ENCODE measurements at places on chromosomes 13 and 19.

DNA sequence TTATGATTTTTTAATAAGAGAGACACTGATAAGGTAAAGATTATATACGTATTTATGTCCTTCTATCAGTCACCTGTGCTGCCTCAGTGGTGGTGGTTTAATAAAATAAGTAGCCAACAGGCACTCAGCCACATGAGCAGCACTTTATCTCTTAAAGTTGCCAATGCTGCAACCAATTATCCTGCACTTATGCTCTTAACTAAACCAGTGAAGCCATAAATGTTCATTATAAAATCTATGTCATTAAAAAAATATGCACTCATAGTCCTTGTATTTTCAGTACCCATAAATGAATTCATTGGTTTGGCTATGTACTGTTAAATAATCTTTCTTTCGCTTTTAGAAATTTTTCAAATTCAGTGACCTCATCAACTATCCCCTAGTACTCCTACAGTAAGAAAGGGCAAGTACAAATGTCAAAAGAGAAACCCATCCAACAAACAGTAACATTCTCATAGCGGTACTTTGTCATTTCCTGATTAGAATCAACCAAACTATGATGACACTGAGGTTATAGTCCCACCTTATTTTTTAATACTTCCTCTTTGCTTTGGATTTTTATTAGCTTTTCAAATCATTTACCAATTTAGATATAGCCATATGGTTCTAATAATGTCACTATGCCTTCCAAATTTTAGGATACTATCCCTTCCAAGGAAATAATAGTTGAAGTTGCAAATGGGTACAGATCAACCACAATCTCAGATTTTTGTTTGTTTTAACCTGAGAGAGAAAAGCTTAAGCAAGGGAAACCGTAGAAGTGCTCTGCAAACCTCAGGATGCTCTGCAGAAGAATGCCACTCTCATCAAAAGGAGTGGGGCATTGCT is 190.9 kb downstream of the KLF12 start:
- no peak for DNase-seq

GRCh38 chr13:46526740-46527139 is 26.2 kb upstream of the LRCH1 start:
- no peak for DNase-seq

DNA sequence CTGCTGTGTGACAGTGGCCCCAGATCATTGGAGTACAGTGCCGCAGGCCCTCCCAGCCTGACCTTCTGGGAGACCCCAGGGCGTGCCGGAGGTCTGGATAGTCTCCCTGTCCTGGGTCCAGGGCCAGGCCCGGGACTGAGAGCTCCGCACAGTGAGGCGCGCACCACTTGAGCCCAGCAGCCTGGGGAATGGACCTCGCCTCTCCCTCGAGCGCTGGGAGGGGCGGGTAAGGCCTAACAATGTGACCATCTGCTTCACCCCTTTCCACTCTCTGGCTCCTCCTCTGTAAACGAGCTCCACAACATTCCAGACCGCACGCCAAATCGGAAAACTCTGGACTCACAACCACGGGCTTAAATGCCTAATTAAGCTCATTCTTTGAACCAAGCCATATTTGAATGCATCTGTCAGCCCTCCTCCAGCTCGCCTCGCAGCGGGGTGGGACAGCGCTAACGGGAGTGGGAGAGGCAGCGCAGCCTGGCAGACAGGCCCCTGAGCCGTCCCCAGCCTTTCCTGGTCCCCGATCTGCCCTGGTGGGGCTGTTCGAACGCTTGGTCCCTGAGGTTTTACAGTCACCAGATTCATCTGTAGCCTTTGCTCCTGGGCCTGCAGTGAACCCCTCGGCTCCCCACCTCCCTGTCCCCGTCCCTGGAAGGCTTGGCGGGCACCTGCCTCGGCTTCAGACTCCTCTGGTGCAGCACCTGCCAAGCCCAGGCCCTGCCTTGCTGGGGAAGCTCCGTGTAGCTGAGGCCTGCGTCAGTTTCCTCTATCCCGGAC is 120.7 kb upstream of the VSTM2B start:
- peak; percentile 88 for DNase-seq

GRCh38 chr19:34806976-34807860 is 34.2 kb upstream of the ZNF599 start:
- no peak for DNase-seq

GRCh38 chr19:42652021-42652420 is 57.3 kb upstream of the CEACAM8 start:
- DNase-seq = no peak

DNA sequence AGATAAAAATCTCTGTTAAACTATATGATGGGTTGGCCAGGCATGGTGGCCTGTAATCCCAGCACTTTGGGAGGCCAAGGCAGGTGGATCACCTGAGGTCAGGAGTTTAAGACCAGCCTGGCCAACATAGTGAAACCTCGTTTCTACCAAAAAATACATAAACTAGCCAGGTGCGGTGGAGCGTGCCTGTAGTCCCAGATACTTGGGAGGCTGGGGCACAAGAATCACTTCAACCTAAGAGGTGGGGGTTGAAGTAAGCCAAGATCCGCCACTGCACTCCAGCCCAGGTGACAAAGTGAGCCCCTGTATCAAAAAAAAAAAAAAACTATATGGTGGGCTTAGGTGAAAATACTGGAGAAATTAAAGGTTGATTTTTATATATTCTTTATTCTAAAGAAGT is 11.3 kb downstream of the TBC1D4 start:
- DNase-seq = no peak

DNA sequence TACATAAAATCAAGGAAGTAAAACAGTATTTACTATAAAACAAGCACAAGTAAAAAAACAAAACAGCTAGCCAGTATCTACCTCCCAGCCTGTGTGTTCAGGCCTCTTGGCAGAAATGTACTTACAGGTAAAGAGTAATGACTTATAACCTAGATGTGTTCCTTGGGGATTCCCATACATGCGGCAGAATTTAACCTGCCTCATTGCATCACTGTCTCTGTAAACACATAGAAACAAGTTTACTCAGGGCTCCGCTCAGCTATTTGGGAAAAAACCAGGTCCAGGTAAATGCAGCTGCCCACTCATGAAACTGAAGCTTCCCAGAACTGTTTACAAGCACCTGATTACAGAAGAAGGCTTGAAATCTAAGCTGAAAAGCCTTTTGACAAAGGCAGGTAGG is 50.7 kb upstream of the SERP2 start:
- no peak for DNase-seq

GRCh38 chr19:4310247-4311121 is 6.1 kb downstream of the FSD1 start:
- DNase-seq = no peak

- DNase-seq = peak; percentile 3
Measured at GRCh38 chr19:12723641-12724426, at the start of gene TNPO2. TSS of gene TNPO2 (minus strand) at chr19:12723932. CDS start at chr19:12720977, 2,955 bp downstream.

DNA sequence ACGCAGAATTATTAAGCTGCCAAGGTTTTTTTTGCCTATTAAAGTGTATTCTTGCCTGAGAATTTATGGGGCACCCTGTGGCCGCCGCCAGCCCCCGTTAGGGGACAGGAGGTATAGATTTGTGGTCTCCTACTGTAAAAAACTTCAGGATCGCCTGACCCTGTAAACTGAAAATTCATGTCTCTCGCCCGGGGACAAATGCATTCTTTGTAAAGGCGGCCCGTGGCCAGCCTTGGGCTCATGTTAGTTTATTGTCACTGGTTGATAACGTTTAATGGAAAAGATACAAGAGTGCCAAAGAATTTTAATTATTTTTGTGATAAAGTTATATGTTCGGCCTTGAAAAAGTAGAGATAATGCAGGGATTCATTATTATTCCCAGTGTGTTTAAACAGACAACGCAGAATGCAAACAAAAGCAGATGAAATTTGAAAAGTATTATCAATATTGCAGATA is 141.7 kb downstream of the URI1 start:
- DNase-seq = no peak

- no peak for DNase-seq
Measured at GRCh38 chr19:37975596-37976515, 68.8 kb downstream of the SIPA1L3 start.

DNA sequence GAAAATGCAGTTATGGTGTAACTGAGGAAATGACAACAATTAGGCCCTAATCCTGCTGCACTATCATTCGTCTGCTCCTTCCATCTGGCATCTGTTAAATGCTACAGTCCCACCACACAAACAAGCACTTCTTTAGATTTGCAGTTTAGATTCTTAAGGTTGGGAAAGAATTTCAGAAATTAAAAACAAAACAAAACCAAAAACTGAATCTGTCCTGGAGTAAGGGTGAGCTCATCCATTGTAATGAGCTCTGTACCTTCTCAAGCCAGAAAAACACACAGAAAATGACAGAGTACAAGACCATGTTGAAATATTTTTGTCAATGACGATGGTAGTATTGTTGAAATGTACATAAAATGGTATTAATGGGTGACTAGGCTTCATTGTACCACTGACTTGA is 28.3 kb downstream of the SMAD9 start:
- DNase-seq = no peak

- peak; percentile 93 for DNase-seq
Measured at GRCh38 chr19:39498798-39499642, at the start of gene DLL3. TSS of gene DLL3 (plus strand) at chr19:39498947. CDS start at chr19:39498975, 28 bp downstream.

- no peak for DNase-seq
Measured at GRCh38 chr13:88248393-88248792, 577.2 kb downstream of the SLITRK5 start.

DNA sequence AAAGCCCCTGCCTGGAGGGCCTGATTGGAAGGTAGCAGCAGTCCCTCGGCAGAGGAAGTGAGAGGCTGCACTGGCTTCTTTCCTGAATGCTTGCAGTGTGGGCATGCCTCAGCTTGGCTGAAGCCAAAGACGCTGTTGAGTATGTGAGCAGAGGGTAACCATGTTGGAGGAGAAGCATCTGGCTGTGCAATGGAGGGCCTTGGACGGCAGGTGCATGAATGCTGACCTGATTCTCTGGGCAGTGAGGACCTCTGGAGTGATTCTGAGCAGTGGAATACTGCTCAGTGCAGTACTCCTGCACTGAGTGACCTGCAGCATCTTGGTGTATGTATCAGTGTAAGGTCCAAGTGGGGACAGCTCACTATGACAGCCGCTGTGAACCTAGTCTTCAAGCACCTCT is 46.9 kb downstream of the SOX1 start:
- DNase-seq = peak; percentile 61

DNA sequence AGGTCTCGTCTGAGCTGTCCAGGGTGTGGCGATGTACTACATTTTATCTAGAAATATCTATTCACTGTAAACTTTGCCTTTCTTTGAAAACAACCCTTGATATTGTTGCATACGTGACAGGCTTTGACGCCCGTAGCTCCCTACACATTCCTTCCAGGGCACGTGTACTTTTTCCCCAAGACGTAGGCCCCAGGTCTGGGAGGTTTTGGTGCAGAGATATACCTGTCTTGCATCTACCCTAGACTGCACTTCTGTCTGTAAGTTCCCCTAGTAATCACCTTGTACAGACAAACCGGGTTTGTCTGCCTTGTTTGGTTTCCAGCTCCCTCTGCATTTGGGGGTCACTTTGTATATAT is 69.2 kb downstream of the ERICH6B start:
- DNase-seq = no peak

DNA sequence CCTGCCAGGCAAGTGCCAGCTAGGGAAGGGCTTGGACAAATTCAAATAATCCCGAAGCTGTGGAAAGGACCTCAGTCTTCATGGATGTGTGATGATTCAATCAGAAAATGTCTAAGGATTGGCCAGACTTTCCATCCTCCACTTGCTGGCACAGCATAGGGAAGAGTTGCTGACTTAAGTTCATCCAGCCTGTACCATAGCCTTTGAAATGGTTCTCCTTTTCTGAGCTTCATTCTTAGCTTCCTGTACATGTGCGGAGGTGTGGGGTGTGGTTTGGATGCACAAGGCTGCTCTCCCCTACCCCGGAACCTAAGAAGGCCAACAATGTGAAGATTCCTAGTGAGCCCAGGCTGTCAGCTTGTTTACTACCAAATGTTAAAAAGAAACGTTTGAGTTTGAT is 959 bp upstream of the IGFL3 start:
- DNase-seq = no peak

GRCh38 chr13:33213024-33213768 is 72.4 kb downstream of the STARD13 start:
- DNase-seq = no peak

GRCh38 chr19:1690699-1691307 is 38.4 kb upstream of the TCF3 start:
- no peak for DNase-seq

- no peak for DNase-seq
Measured at GRCh38 chr19:291561-292280, 518 bp upstream of the PLPP2 start.

GRCh38 chr19:6224308-6224675 is 55.5 kb downstream of the MLLT1 start:
- DNase-seq = no peak

GRCh38 chr19:14148751-14149410 is 12.5 kb upstream of the ASF1B start:
- DNase-seq = no peak

DNA sequence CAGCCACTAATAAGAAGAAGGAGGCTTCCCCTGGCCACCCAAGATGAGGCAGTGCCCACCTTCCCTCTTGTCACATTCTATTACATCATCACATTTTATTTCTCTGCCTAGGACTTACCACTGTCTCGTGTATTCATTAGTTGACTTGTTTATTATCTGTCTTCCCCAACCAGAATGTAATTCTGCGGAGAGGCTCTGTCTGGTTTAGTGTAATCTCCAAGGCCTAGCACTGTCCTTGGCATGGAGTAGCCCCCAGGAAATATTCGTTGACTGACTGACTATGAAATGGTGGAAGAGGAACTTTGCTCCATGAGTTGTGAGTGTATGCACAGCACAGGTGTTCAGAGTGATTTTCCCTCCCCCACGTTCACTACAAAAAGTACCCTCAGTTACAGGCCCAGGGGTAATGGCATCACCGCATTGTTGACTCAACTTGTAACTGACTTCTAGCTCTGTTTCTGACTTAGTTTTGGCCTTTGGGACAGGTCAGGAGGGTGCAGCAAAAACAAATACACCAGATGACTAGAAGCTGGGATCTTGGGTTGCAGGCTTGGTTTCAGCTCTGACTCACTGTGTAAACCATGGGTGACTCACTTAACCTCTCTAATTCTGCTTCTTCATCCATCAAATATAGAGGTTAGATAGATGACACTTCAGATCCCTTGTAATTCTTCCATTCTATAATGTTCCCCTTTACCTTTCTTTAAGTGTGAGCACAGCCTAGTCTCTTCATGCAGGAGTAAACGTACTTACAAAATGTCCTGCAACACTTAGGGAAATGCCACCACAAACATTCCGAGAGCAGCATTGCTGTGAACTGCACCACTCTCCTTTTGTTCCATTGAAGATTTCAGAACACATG is 229.7 kb downstream of the KCNRG start:
- DNase-seq = no peak

DNA sequence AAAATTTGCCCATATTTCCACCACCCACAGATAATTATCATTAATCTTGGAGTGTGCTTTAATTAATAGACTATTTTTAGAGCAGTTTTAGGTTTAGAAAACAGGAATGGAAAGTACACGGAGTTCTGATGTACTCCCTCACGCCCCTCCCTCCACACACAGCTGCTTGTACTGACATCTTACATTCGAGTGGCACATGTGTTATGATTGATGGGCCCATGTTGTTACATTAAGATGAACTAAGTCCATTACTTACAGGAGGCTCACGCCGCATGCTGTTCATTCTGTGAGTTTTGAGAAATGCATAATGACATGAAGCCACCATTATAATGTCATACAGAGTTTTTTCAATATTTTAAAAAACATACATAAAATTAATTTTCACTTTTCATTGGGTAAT is 1.2 kb upstream of the SPATA13 start:
- no peak for DNase-seq
